ENCODE measurements at places on chromosomes 4 and X. TPM values are rescaled to one million over a fixed set of nuclear protein-coding genes. Genes with fewer than 3 reads are reported as not detected.

RXFP1 gene
- total RNA-seq, result not detected

GRCh38 chr4:109440948-109441347, 7.3 kb downstream of the SEC24B start:
- no peaks in the 10 kb centered on the region for H3K27me3 ChIP-seq
- no peak overlapping the region for H3K27ac ChIP-seq
- DNase-seq, result no peak
- H3K4me1 ChIP-seq, result peaks cover 70% of the 10 kb centered on the region
- H3K4me3 ChIP-seq, result no peak overlapping the region
- peaks cover 8% of the 10 kb centered on the region for H3K36me3 ChIP-seq

HEPH gene
- total RNA-seq, result not detected

PFKFB1 gene
- 0.67 TPM for total RNA-seq

All from activated CD4-positive, alpha-beta T cell treated with anti-CD3 and anti-CD28 coated beads for 36 hours (primary cell).